ENCODE measurements at places on chromosomes 6 and 20.

DNA sequence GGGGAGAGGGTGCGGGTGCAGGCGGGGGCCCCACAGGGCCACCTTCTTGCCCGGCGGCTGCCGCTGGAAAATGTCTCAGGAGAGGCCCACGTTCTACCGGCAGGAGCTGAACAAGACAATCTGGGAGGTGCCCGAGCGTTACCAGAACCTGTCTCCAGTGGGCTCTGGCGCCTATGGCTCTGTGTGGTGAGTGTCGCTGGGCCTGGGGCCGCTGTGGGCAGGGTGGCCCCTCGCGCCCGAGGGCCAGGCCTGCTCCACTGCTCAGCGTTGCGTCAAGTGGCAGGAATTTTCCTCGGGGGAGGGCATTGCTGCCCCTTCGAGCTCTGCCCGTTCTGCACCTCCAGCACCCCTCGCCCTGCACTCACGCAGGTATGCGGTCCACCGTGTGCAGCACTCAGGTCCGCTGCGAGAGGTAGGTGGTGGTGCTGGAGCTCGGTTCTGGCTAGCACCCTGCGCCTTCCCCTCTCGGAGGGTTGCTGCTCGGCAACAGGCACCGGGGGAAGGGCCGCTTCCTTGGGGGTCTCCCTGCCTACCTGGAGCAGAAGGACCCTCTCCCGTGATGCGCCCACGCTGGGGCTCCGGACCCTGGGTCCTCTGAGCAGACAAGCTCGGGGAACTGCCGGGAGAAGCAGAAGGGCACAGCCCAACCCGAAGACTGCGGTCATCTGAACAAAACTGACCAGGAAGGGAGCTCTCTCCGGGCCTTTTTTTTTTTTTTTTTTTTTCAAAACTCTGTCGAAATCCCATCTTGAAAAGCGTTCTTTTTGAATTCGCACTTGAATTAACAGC lies 674 bp downstream of the MAPK14 start:
- DNase-seq, result peak; percentile 35

- DNase-seq, result no peak
These were observed 3.2 kb downstream of the ZKSCAN4 start for GRCh38 chr6:28248916-28249315.

- no peak for DNase-seq
These were observed 116.2 kb downstream of the SGK1 start for GRCh38 chr6:134201716-134202115.

DNA sequence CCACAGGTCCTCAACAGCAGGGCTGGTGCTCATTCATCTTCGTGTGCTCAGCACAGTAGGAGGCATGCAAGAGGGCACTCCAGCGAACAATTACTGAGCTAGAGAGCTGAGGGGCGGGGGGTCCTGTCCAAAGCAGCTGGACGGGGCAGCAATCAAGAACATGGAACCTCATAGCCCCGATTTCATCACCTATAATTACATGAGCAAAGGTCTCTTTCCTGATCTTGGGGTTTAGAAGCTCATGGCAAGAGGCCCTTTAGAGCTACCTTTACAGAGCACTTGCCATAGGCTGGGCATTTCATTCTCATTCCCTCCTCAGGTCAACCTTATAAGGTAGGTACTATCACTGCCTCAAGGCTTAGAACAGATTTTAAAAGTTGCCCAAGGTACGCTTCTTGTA lies 10.4 kb downstream of the MOCS1 start:
- no peak for DNase-seq

GRCh38 chr6:37971711-37972390 lies 152.3 kb downstream of the ZFAND3 start:
- DNase-seq, result no peak
